ENCODE measurements at places on chromosomes 4 and X. TPM values are rescaled to one million over a fixed set of nuclear protein-coding genes. Genes with fewer than 3 reads are reported as not detected.

HS3ST1 gene
- 14.2 TPM for total RNA-seq

MUC7 gene
- not detected for total RNA-seq

TCEAL7 gene
- total RNA-seq, result 0.50 TPM

FABP2 gene
- total RNA-seq, result not detected

ADH1A gene
- not detected for total RNA-seq

MBNL3 gene
- total RNA-seq, result 10.2 TPM

NAA10 gene
- 51.6 TPM for total RNA-seq

CDX4 gene
- total RNA-seq, result not detected

NR0B1 gene
- not detected for total RNA-seq

MTHFD2L gene
- 47.8 TPM for total RNA-seq

ERCC6L gene
- 0.07 TPM for total RNA-seq

TLR2 gene
- 2.1 TPM for total RNA-seq

MAGEA11 gene
- not detected for total RNA-seq

CCSER1 gene
- total RNA-seq, result 9.6 TPM

NUP62CL gene
- total RNA-seq, result 4.1 TPM

CSAG3 gene
- total RNA-seq, result not detected

NUDT11 gene
- total RNA-seq, result 5.5 TPM

GRPR gene
- total RNA-seq, result not detected

TAF9B gene
- 4.4 TPM for total RNA-seq

ALB gene
- 0.28 TPM for total RNA-seq

UGT2B17 gene
- under 0.01 TPM for total RNA-seq

TMSB15B gene
- total RNA-seq, result 0.34 TPM

TRIML2 gene
- total RNA-seq, result under 0.01 TPM

GYG2 gene
- total RNA-seq, result 0.36 TPM

CENPU gene
- 5.3 TPM for total RNA-seq

HGFAC gene
- 0.21 TPM for total RNA-seq

SPANXN3 gene
- total RNA-seq, result not detected

PABPC1L2B gene
- not detected for total RNA-seq

ZCCHC4 gene
- total RNA-seq, result 14.7 TPM

All from nasal cavity respiratory epithelium epithelial cell of viscerocranial mucosa (primary cell).